Activated effector memory CD4-positive, alpha-beta T cell treated with Interleukin-2 at 50 U/mL for 16 hours (primary cell): ENCODE measurements at places on chromosomes 6 and 20.

GRCh38 chr6:129590408-129591022 lies 119.5 kb downstream of the ARHGAP18 start:
- no peak for DNase-seq

DNA sequence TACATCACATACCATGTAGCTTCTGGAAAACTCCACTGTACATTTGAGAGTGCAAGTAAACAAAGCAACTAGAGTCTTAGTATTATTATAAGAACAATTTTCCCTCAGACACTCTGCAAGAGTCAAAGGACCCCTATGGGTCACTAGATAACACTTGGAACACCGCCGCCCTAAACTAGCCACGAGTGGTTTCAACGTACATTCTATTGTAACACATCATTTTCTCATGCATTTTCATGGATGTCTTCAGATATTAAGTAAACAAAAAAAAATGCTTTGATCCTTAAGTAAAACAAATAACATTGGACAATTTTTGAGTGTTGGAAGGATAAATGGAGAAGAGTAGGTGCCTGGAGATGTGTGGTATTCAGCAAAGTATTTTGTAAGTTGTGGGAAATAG lies 3.2 kb upstream of the RNF146 start:
- no peak for DNase-seq

- no peak for DNase-seq
Observed at GRCh38 chr6:37556881-37557644, 57.4 kb upstream of the CCDC167 start.

DNA sequence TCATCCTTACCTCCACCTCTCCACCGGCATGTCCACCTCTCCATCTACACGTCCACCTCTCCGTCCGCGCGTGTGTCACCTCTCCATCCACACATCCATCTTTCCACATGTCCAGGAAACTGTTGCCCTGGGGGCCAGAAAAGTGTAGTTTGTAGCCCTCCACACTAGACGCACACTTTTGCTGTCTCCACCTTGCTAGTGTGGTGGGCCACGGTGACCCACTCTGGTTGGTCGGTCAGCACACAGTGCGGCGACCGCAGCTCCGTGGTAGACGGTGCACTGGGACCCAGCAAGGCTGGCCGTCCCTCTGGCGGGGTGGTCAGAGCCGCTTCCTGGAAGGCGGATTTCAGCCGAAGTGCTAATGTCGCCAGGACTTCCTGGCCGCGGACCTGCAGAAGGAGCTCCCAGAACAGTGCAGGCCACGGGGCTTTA lies 268.6 kb downstream of the DLL1 start:
- no peak for DNase-seq

DNA sequence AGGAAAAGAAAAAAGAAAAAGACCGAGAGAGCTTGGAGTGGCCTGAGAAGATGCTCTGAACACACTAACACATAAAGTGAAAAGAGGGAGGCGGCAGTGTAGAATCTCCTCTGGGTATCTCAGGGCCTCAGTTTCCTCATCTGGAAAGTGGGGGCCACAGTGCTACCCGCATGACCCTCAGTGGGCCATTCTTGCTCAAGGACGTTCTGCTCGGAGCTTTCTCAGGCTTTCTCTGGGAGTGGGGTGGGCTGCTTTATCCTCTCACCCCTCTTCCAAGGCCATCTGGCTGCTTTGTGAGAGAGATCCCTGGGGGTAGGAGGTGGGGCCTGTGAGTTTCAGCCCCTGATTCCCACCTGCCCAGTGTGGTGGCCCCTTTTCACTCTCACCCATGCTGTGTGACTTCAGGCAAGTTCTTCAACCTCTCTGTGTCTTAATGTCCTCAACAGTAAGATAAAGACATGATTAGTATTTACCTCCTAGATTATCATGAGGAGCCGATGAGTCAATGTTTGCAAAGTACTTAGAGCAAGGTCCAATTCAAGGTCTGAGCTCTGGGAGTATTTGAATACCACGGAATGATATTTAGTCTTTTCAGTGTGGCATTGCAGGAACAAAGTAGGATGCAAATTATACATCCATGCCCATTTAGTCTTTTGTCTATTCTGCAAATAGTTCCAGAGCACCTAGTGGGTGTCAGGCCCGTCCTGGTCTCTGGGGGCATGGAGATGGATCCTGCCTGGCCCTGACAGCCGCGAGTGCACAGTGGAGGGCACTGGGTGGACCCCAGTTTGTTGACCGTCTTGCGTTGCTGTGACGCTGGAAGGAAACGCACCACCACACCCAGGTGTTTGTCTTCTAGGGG lies 34.3 kb downstream of the SRC start:
- DNase-seq = no peak
